ENCODE measurements at places on chromosomes 11 and 22. TPM values are rescaled to one million over a fixed set of nuclear protein-coding genes. Genes with fewer than 3 reads are reported as not detected.

GRCh38 chr11:21640491-21640890 lies 552.4 kb upstream of the ANO5 start:
- no peaks in the 10 kb centered on the region for H3K4me1 ChIP-seq
- H3K27me3 ChIP-seq = no peaks in the 10 kb centered on the region

DNA sequence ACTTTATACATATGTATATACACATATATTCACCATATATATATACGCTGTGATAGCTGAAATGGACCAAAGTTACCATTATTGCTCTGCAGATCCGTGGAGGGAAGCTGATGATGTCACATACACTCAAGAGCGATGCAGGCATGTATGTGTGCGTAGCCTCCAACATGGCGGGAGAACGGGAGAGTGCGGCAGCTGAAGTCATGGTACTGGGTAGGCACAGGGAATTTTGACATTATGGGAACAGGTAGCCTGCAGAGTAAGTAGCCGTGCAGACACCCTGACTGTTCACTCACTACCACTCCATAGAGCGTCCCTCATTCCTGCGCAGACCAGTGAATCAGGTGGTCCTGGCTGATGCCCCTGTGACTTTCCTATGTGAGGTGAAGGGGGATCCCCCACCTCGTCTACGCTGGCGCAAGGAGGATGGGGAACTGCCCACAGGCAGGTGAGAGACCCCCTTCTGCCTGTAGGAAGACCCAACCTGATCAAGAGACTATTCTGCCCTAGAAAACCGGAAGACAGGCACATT lies 4.7 kb downstream of the ROBO3 start:
- H3K4me3 ChIP-seq = no peak overlapping the region
- H3K27me3 ChIP-seq = peaks cover 26% of the 10 kb centered on the region
- peaks cover 11% of the 10 kb centered on the region for H3K4me1 ChIP-seq
- no peak for DNase-seq

DNA sequence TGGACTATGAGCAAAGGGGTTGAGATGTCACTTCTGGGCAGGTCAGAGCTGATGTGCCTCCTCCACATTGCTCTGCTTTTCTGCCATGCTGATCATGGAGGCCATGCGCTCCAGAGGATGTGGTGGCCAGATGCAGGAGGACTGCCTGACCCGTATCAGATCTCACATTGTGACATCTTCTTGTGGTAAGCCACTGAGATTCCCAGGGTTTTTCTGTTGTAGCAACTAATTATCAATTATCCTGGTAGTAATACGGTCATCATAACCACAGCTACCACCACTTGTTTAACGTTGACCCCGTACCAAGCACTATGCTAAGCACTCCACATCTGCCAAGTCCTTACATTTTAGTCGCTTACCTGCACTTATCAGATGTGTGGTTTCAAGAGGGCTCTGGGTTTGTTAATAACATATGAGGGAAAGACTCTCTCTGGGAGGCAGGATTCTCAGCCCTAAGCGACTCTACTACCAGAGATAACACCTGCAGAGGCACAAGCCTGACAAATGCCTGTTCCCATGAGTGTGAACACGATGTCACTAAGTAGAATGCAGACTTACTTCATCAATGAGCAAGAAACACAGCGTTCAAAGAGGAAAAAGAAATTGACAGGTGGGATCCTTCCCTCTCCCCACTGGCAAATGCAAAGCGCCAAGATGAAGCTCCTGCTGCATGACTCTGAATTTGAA lies 63.6 kb upstream of the TIMP3 start:
- no peak overlapping the region for H3K27ac ChIP-seq
- H3K36me3 ChIP-seq = no peaks in the 10 kb centered on the region
- no peaks in the 10 kb centered on the region for H3K4me1 ChIP-seq
- no peak for DNase-seq
- no peaks in the 10 kb centered on the region for H3K27me3 ChIP-seq
- H3K4me3 ChIP-seq = no peak overlapping the region

- H3K27ac ChIP-seq = peak overlapping the region; percentile 77
- DNase-seq = no peak
- H3K27me3 ChIP-seq = no peaks in the 10 kb centered on the region
Observed at GRCh38 chr11:10606536-10607208, 38.2 kb upstream of the LYVE1 start.

DNA sequence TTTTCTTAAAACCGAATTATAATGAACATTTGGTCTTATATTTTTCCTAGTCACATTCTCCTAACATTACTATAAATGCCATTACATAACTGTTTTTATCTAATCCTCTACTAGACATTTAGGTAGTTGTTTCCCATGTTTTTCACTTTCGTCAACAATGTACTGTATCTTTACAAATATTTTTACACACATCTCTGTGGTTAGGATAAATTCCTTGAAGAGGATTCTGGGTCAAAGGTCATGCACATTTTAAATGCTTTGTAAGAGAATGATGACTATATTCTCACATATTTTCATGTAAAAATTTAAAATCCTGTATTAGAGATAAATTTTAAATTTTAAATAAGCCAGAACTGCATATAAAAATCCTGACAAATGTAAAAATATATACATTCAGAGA lies 61.3 kb upstream of the CLNS1A start:
- no peak overlapping the region for H3K4me3 ChIP-seq
- no peaks in the 10 kb centered on the region for H3K4me1 ChIP-seq
- no peak for DNase-seq
- H3K36me3 ChIP-seq = no peaks in the 10 kb centered on the region

GRCh38 chr11:73258104-73259035 lies 13.8 kb upstream of the P2RY6 start:
- no peak for DNase-seq
- H3K27ac ChIP-seq = no peak overlapping the region
- no peaks in the 10 kb centered on the region for H3K27me3 ChIP-seq
- H3K36me3 ChIP-seq = no peaks in the 10 kb centered on the region
- H3K4me3 ChIP-seq = no peak overlapping the region

GRCh38 chr11:95268391-95268790 lies 37.4 kb upstream of the SESN3 start:
- H3K4me3 ChIP-seq = no peak overlapping the region
- no peaks in the 10 kb centered on the region for H3K36me3 ChIP-seq
- H3K27me3 ChIP-seq = no peaks in the 10 kb centered on the region
- H3K27ac ChIP-seq = no peak overlapping the region
- peaks cover 7% of the 10 kb centered on the region for H3K4me1 ChIP-seq
- DNase-seq = no peak

GRCh38 chr11:36073411-36074203 lies 129.7 kb downstream of the LDLRAD3 start:
- no peak for DNase-seq
- H3K36me3 ChIP-seq = no peaks in the 10 kb centered on the region
- H3K4me1 ChIP-seq = no peaks in the 10 kb centered on the region
- H3K27me3 ChIP-seq = no peaks in the 10 kb centered on the region
- H3K4me3 ChIP-seq = no peak overlapping the region
- no peak overlapping the region for H3K27ac ChIP-seq

DNA sequence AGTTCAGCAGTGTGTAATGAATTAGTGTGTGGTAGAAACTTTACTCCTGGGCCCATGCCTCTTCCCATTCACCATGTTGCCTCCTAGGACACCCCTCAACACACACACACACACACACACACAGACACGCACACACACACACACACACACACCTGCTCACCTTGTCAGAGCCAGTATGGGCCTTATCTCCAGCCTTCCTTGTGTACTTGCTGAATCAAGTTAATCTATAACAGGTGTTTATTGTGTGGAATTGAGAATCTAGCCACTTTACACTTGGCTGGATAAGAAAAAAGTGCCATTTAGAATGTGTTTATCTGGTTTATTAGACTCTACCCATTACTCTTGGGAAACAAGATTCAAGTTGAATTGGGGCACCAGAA lies 14.5 kb upstream of the ZDHHC13 start:
- H3K27me3 ChIP-seq = no peaks in the 10 kb centered on the region
- H3K4me3 ChIP-seq = no peak overlapping the region
- DNase-seq = no peak
- no peaks in the 10 kb centered on the region for H3K4me1 ChIP-seq
- no peak overlapping the region for H3K27ac ChIP-seq

Gene ADORA2A
- 8.9 TPM for total RNA-seq

Gene MPZL3
- total RNA-seq = 0.26 TPM

Gene KCNK4
- total RNA-seq = 0.76 TPM
